Stimulated activated naive CD4-positive, alpha-beta T cell treated with Interleukin-2 at 50 U/mL for 16 hours (primary cell): ENCODE measurements at places on chromosomes 1 and 21.

DNA sequence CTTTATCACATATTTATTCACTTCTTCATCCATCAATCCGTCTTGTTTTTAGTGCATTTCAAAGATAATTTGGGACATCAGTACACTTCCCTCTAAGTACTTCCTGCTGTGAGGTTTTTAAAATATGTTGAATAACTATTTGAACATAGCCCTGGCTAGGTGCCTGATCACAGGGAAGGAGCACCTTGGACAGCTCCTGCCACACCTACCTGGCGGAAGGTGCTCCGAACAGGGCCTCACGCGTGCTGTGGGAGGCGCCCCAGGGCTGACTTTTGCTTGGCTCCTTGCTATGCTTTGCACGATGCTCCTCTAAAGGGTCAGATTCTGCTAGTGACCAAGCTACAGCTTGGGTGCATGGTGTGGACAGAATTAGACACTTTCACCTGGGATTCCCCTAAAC lies 4.9 kb upstream of the ATXN7L2 start:
- no peak for DNase-seq

DNA sequence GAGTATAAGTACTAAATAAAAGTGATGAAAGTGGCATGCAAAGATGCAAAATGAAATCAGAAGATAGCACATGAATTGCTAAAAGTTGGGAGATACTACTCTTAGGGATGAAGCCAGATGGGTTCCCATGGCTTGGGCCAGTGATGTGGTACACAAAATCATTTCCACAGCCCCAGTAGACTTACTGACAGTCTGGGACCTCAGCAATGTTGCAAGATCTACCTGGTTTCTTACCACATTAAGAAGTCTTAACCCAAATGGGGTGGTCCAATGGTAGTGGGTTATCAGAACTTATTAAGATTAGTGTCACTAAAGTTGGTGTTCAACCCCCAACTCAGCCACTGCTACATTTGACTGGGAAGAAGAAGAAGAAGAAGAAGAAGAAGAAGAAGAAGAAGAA lies 227.7 kb upstream of the IRF2BP2 start:
- no peak for DNase-seq

DNA sequence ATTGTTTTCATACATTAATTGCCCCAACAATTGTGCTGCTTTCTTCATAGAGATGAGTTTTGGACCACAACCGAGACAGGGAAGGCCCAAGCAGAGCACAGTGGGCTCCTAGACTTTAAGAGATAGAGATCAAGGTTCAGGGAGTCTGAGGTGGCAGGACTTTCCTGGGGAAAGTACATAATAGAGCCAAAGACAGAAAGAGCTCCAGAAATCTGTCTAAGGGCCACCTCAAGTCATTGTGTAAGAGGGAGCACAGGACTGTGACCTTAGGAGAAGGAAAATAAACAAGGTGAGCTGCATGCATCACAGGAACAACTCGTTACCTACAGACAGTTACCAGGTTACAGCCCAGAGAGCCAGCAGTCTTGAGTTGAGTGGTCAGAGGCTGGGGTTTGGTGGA lies 41.3 kb upstream of the CR2 start:
- DNase-seq: no peak

DNA sequence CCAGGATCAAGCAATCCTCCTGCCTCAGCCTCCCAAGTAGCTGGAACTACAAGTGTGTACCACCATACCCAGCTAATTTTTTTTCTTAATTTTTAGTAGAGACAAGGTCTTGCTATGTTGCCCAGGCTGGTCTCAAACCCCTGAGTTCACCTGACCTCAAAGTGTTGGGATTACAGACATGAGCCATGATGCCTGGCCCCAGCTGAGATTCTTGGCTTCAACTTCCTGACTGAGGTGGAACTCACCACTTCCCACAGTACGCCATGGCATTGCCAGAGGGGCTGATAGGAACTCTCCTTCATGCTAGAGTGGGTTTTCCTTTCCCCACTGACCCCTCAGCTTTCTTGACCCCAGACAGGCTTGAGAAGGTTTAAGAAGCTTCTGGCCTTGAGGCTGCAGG lies 251.0 kb upstream of the CSF3R start:
- DNase-seq: no peak

- DNase-seq: no peak
These were observed 60.7 kb downstream of the H3-3A start for GRCh38 chr1:226123212-226123560.

GRCh38 chr21:33377221-33377920 lies 25.8 kb upstream of the IFNGR2 start:
- no peak for DNase-seq

GRCh38 chr1:240352769-240353168 lies 259.2 kb downstream of the GREM2 start:
- no peak for DNase-seq

- DNase-seq: no peak
These were observed 10.3 kb downstream of the SHISA4 start for GRCh38 chr1:201898992-201899391.

DNA sequence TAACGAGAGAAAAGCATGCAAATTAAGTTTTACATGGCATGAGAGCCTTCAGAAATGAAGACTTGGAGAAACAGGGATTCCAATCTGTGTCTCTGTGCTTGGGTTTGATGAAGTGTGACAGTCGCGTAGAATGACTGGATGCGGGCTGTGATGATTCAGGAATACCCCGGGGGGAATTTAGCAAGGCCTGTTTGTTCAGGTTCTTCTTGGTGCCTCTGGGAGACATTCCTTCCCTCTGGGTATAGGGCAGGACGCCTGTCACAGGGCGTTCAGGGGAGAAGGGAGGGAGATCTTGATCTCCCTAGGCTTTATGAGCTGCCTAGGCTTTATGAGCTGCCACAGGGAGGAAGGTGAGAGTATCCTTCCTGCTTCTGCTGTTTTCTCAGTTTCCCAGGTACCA lies 36.6 kb downstream of the DOP1B start:
- DNase-seq: no peak
